ENCODE measurements at places on chromosomes 5 and 9.
A peak's percentile ranks its signal among the peaks of the same experiment; 100 is the strongest.

GRCh38 chr5:171221916-171222315, 87.1 kb upstream of the TLX3 start:
- no peak overlapping the region for H3K4me3 ChIP-seq
- H3K36me3 ChIP-seq, result no peaks in the 10 kb centered on the region
- no peaks in the 10 kb centered on the region for H3K4me1 ChIP-seq

- peaks cover 31% of the 10 kb centered on the region for H3K36me3 ChIP-seq
- no peak overlapping the region for H3K27ac ChIP-seq
- no peak for DNase-seq
- H3K4me3 ChIP-seq, result no peak overlapping the region
- H3K27me3 ChIP-seq, result no peaks in the 10 kb centered on the region
Observed at GRCh38 chr9:92369075-92369474, 35.3 kb downstream of the OGN start.

DNA sequence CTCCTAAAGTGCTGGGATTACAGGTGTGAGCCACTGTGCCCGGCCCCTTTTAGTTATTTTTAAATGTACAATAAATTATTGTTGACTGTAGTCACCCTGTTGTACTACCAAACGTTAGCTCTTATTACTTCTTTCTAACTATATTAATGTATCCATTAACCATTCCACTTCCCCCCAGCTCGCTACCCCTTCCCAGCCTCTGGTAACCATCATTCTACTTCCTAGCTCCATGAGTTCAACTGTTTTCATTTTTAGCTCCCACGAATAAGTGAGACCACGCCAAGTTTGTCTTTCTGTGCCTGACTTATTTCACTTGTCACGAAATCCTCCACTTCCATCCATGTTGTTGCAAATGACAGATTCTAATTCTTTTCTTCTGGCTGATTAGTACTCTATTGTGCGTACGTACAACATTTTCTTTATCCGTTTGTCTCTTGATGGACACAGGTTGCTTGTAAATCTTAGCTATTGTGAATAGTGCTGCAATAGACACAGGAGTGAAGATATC, 6.5 kb downstream of the LURAP1L start:
- H3K27me3 ChIP-seq, result peaks cover 9% of the 10 kb centered on the region
- DNase-seq, result no peak
- H3K4me1 ChIP-seq, result peaks cover 1% of the 10 kb centered on the region
- H3K27ac ChIP-seq, result no peak overlapping the region

- H3K27ac ChIP-seq, result no peak overlapping the region
- peaks cover 16% of the 10 kb centered on the region for H3K36me3 ChIP-seq
- DNase-seq, result no peak
- H3K4me3 ChIP-seq, result no peak overlapping the region
Observed at GRCh38 chr9:123081824-123082223, 48.4 kb downstream of the GPR21 start.

DNA sequence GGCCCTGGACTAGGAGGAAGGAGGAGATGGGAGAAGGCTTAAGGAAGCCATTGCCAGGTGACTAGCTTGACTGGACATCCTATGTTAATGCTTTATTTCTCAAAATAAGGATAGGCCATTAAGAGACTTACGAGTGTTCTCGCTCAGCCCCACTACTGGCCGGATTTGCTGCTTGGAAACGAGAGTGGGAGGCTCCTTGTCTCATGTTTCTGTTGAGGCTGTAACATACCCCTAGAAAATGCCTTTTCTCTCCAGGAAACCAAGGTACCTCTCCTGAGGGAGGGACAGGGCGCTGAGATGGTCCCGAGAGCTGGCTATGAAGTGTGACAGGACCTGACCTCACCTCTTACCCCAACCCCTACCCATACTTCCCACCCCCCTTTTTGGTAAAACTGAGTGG, 60.0 kb downstream of the RALGPS1 start:
- H3K36me3 ChIP-seq, result no peaks in the 10 kb centered on the region
- no peak overlapping the region for H3K27ac ChIP-seq
- no peak overlapping the region for H3K4me3 ChIP-seq
- peaks cover 4% of the 10 kb centered on the region for H3K4me1 ChIP-seq

DNA sequence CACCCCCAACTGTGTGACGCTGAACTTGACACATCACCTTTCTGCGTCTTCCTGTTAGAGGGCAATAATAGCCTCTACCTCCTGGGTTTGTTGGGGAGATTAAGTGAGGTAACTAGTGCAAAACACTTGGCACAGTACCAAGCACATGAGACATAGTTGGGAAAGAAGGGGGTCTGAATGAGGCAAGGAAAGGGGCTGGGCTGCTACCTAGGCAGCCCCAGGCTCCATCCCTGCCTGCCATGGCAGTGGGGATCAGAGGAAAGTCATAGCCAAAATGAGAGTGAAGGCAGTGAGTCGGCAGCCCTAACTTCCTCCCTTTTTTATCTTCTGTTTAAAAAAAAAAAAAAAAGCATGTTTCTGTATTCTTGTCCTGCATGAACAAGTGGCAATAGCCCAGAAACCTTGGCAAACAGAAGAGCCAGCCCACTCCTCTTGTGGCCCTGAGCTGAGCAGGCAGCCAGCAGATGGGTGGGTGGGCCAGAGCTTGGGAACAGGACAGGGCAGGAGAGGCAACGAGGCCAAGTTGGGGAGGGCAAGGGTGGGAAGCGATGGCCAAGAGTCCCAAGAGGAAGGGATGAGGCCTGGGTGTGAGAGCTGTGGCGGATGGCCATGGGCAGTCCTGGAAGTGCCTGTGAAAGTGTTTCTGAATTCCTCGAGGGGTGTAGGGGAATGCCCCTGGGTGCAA, 11.4 kb downstream of the CAMK2A start:
- no peaks in the 10 kb centered on the region for H3K36me3 ChIP-seq
- H3K4me1 ChIP-seq, result no peaks in the 10 kb centered on the region
- peaks cover 9% of the 10 kb centered on the region for H3K27me3 ChIP-seq
- DNase-seq, result no peak

DNA sequence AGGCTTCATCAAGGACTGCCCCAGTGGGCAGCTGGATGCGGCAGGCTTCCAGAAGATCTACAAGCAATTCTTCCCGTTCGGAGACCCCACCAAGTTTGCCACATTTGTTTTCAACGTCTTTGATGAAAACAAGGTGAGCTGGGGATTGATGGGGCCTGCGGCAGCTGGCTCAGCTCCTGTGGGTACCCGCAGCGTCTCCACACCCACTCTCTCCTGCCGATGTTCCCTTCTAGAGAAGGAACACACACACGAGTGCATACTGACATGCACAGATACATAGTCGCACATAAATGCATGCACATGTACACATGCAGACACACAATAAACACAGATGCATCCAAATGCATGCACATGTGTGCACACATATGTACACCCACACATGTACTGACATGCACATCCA, 45.6 kb downstream of the NCS1 start:
- DNase-seq, result no peak
- H3K27me3 ChIP-seq, result no peaks in the 10 kb centered on the region
- H3K27ac ChIP-seq, result no peak overlapping the region
- no peaks in the 10 kb centered on the region for H3K36me3 ChIP-seq
- no peaks in the 10 kb centered on the region for H3K4me1 ChIP-seq

DNA sequence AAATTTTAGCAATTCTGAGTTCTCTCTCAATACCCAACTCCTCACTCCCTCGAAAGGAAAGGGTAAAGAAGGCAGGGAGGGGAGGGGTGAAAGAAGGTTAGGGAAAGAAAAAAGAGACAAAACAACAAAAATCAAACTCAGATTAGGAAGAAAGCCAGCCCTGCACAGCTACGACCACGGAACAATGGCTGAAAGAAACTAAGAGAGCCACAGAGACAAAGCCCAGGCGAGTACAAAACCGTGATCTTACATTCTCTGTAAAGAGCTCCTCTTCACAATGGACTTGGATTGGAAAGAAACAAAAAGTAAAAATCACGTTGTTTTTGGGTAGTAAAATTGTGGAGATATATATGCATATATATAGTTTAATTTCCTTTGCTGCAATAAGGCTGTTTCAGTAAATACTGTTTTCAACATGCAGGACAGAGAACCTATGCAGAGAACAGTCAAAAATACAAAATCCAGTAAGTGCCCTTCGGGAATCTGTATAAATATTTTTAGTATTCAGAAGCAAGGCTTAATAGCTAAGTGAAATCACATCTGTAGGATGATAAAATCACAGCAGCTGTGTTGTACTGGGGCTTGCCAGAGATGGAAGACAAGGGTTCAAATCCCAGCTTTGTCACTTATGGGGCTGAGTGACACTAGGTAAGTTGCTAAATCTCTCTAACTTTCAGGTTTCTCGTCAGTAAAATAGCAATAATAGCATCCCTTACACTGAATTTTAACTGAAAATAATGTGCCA, 16.9 kb downstream of the PSMB7 start:
- peak overlapping the region; percentile 21 for H3K27ac ChIP-seq
- no peak overlapping the region for H3K4me3 ChIP-seq
- H3K36me3 ChIP-seq, result peaks cover 15% of the 10 kb centered on the region
- H3K4me1 ChIP-seq, result peaks cover 10% of the 10 kb centered on the region
- no peaks in the 10 kb centered on the region for H3K27me3 ChIP-seq
- DNase-seq, result no peak

DNA sequence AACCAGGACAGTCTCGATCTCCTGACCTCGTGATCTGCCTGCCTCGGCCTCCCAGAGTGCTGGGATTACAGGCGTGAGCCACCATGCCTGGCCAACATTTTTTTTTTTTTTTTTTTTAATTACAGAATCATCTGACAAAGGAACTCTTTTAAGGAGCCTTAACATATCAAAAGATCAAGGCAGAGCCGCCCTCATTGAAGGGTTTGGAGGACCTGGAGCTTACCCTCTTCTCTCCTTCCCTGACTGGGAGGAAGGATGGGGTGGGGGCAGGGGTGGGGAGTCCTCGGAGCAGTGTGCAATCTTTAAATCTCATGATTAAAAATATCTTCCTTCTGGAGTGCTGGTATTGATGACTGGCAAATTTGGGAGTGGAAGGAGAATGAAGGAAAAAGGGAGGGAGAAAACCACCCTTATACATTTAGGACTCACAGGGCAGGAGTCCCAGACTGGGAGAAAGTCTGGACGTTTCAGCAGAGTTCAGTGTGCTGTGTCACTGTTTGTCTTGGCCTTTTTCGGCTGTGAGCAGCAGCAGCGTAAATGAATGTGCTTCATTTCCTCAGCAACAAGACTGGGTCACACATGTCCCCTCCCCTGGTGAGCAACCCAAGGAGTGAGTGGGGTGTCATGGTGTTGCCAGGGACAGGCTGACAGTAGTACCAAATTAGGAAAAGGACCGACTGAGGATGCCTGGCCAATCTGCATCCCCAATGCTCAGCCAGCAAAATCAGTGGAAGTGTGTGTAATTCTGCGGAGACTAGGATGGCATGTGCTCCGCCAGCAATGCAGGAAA, 115.3 kb upstream of the BNC2 start:
- H3K27me3 ChIP-seq, result no peaks in the 10 kb centered on the region
- H3K36me3 ChIP-seq, result no peaks in the 10 kb centered on the region
- no peak for DNase-seq

GRCh38 chr9:93667006-93667405, 90.6 kb downstream of the PHF2 start:
- H3K27me3 ChIP-seq, result no peaks in the 10 kb centered on the region
- H3K36me3 ChIP-seq, result peaks cover 4% of the 10 kb centered on the region
- no peaks in the 10 kb centered on the region for H3K4me1 ChIP-seq
- no peak overlapping the region for H3K27ac ChIP-seq
- no peak for DNase-seq

DNA sequence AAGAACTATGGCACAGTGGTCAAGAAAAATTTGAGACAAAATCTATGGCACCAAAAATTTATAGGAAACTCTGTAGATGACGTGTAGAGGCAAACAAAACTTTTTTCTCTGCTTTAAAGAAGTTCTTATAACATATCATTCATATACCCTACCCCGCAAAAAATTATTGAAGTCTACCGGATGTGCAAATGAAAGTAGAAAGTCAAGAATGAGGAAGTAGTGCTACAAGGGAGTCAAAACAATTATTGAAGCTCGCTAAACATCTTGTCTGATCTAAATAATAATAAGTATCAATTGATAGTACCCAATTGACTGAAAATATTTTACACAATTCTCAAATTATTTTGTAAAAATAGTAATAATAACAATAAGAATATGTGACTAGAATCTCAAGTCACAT, 398.5 kb downstream of the TAF11L14 start:
- no peaks in the 10 kb centered on the region for H3K36me3 ChIP-seq
- no peak overlapping the region for H3K27ac ChIP-seq
- no peaks in the 10 kb centered on the region for H3K27me3 ChIP-seq
- no peaks in the 10 kb centered on the region for H3K4me1 ChIP-seq
- H3K4me3 ChIP-seq, result no peak overlapping the region
- no peak for DNase-seq

- H3K27ac ChIP-seq, result no peak overlapping the region
- H3K27me3 ChIP-seq, result no peaks in the 10 kb centered on the region
Observed at GRCh38 chr9:70865471-70865870, 255.9 kb downstream of the TRPM3 start.

DNA sequence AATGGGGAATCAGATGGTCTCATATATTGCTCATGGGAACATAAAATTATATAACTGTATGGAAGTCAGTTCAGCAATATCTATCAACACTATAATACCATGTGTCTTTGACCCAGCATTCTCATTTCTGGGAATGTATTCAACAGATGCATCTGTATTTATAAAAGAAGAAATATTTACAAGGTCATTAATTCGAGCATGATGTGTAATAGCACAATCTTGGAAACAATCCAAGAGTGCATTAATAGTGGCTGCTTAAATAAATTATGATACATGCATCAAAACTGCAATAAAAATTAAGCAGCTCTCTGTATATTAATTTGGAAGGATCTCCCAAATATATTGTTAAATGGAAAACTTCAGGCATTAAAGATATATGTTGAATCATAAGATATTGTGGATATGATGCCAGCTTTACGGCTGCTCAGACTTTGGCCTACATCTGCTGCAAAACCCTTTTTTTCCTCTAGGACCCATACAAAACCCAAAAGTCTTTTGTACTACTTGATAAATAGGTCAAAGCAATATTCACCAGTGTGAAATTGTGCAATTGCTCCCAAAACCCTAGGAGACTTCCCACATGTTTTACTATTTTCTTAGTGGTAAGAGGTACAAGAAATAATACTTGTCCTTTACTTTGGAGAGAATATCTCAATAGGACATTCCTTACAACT, 45.3 kb upstream of the ISOC1 start:
- no peaks in the 10 kb centered on the region for H3K36me3 ChIP-seq
- DNase-seq, result no peak
- H3K27ac ChIP-seq, result no peak overlapping the region

DNA sequence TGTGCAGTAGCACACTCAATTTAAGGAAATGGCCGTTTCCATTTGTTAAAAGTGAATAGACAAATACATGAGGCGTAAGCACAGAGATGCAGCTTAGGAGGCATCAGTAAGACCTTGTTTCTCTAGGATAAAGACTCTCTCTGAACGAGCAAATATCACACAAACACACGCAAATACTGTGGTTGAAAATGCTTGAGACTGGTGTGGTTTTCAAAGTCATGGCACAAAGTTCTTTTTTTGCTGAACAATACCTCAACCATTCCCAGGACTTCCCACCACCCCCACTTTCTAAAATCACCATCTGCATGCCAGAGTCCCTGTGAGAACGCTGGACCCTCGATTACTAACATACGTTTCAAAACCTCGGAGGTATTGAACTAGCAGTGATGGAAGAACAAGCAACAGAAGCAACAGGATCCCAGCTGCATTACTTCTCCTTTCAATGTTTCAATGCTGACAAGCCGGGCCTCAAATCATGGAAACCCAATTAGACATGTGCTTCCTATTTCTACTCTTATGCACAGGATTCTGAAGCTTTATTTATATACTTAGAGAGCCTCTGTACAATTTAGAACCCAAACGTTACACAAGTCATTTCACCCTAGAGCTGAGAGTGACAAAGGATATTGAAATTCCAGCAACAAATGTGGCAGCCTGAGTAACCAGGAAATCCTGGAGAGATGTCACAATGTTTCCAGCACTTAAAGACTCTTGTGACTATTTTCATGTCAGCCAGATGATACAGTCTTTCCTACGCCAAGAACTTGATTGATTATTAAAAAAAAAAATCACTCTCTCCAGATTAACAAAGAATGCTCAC, 63.9 kb downstream of the CDC14B start:
- DNase-seq, result no peak
- H3K4me3 ChIP-seq, result no peak overlapping the region
- H3K4me1 ChIP-seq, result peaks cover 19% of the 10 kb centered on the region

Data from T-helper 2 cell treated with Interferon-gamma antibody and Interleukin-4, amounts not matched to agents 5 μg/mL and 100 μg/mL, for 36 hours (primary cell).